Gastroesophageal sphincter (tissue), 4 donors: ENCODE measurements at places on chromosomes 11 and 22.

GRCh38 chr11:34595960-34596644, 24.8 kb upstream of the EHF start:
- no peak for ATAC-seq

DNA sequence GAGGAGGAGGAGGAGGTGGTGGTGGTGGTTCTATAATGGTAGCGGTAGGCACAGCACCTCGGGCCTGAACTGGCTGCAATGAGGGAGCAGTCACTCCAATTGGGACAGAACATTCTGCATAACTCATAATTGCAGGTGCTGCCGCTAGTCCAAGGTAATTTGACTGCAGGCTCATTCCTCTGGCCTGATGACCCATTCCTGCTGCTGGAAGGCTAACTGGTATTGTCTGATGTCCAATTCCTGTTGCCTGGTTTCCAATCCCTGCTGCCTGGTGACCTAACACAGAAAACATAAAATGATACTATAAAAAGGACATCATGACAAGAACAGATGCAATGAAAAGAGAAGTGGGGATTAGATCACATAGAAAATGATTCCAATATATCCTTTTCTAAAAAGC, 7.9 kb upstream of the AGBL2 start:
- no peak for ATAC-seq

DNA sequence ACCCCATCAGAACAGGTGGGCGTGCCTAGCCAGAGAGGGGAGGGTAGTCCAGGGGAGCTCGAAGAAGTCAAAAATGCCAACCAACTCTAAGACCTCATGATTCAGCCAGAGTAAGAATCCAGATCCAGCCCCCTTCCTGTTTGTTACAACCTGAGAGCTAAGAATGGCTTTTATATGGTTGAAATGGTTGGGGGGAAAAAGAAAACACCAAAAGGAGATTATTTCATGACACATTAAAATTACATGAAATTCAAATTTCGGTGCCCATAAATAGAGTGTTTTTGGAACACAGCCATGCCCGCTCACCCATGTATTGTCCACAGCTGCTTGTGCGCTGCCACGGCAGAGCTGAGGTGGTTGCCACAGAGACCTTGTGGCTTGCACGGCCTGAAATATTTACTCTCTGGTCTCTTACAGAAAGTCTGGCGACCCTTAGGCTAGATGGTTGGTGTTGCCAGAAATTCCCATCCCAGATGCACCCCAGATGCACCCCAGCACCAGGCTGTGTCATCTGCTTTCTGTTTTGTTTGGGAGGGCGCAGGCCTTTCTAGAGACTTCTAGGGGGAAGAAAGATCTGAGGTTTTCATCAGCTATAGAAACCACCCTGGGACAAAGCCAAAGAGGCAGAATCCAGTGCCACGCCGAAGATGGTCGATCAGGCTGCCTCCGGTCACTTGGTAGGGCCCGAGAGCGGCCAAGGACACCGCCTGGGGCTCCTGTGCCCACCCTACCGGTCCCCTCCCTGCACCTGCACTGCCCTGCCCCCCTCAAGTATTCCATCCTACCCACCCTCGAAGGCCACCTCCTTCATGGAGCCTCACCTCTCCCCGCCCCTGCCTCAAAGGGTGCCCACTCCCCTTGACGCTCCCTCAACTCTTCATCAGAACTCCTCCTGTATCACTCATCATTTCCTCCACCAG, 80.2 kb downstream of the DSCAML1 start:
- no peak for ATAC-seq

DNA sequence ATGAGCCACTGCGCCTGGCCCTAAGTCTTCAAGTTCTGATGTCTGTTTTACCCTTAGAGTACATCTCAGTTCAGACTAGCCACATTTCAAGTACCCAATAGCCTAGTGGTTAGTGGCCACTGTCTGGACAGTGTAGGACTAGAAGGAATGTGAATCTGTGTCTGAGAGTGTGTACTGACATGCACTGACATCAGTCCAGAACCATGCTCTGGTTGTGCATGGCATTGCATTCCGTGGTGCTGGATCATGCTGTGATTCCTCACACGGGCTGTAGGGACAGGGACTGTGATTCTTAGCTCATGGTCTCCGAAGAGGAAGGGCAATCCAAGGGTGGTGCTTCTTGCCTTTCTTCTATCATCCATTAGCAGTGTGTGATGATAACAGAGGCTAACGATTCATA, 41.1 kb downstream of the AMOTL1 start:
- ATAC-seq = no peak

GRCh38 chr22:38110863-38111852, 674 bp upstream of the BAIAP2L2 start:
- no peak for ATAC-seq
